ENCODE measurements at places on chromosomes 5 and 9.

GRCh38 chr5:171205375-171205774 lies 103.7 kb upstream of the TLX3 start:
- DNase-seq, result no peak

- no peak for DNase-seq
These were observed 91.5 kb upstream of the CDH9 start for GRCh38 chr5:27129926-27130325.

DNA sequence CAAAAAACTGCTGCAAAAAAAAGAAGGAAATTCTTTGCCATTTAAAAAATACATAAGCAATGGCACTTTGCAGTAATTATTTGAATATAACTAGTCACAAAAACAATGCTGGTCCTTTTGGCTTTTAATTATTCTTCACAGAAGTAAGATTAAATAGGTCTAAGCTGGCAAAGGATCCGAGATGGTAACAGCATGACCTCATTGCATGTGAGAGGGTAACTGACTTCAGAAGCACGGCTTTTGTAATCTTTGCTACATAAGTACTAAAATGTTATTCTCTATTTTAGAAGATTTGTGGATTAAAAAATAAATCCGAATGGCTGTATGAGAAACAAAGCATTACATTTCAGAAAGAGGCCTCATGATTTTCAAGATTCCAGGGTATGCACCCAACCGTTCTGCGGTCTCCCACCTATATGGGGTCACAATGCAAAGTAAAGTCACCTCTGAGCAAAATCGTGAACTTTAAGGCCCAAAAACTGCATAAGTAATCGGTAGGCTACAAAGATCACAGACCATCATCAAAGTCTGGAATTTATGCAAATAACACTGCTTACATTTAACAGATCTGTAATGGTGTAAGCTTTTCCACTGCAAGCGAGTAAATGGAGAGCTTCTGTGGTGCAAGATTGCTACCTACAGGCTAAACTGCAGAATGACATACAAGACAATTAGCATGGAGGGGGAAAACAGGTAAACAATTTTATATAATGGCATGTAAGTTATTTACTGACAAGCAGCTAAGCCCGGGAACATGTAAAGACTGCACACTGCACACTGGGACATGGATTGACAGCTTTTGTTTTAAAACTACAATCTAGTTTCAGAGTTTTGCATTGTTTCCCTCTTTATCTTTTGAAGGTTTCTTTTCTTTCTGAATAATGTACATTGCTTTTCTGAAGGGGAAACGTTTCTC lies 231.6 kb downstream of the SLF1 start:
- DNase-seq, result no peak

DNA sequence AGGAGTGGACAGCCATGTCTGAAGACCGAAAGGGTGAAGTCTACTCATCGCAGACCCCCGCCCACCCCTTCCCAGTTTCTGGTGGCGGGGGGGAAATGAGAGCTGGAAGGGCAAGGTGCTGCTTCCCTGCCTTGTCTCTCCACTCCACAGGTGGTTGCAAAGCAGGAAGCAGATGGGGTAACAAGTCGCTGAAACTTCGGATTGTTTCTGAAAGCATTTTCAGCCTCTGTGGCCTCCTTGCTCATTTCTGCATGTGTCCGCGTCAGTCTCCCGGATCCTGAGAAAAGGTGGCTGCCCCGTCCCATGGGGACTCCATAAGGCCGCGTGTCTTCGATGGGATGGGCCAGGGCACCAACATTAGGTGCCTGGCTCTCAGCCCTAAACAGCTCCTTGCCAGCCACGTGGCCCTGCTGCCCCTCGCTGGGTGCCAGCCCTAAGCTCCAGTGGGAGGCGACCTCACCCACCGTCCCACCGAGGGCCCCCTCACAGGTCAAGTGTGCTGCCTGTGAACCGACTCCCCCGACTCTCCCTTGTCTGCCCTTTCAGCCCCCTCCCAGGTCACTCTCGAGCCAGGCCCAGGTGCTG lies 971 bp downstream of the PHYKPL start:
- no peak for DNase-seq

DNA sequence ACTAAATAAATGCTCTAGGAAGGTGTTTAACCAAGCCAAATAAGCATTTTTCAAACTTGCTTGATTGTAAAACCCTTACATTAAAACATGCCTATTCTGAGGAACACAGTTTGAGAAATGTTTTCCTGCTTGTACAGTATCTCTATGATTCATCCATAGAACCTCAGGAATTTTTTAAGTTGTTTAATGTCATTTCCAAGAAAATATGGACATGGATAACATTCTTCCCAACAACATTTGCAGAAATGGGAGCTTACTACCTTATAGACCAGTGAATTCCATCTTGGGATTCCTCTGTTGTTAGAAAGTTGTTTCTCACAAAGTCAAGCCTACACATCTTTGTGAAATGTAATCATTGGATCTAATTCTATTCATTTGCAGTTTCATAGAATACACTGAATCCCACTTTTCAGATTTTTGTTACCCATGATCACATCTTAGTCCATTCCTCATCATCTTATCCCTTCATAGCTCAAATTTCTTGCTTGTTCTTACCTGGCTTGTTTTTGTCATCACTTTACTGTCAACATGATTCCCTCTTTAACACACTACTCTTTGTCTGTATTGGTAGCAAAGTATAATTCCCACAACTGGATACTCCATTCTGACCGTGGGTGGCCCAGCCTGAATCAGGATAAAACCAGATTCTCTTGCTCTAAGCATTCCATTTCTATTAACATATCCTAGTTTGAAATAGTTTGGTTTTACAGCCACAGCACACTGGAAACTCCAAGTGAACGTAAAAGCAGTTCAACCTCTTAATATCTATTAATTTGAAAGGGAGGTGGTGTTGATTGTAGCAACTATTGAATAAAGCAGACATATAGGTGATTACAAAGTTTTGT lies 49.4 kb upstream of the PAPPA start:
- no peak for DNase-seq

GRCh38 chr5:176381423-176381822 lies 7.0 kb downstream of the NOP16 start:
- DNase-seq, result no peak

- no peak for DNase-seq
These were observed 24.2 kb upstream of the HAPLN1 start for GRCh38 chr5:83744821-83745220.

DNA sequence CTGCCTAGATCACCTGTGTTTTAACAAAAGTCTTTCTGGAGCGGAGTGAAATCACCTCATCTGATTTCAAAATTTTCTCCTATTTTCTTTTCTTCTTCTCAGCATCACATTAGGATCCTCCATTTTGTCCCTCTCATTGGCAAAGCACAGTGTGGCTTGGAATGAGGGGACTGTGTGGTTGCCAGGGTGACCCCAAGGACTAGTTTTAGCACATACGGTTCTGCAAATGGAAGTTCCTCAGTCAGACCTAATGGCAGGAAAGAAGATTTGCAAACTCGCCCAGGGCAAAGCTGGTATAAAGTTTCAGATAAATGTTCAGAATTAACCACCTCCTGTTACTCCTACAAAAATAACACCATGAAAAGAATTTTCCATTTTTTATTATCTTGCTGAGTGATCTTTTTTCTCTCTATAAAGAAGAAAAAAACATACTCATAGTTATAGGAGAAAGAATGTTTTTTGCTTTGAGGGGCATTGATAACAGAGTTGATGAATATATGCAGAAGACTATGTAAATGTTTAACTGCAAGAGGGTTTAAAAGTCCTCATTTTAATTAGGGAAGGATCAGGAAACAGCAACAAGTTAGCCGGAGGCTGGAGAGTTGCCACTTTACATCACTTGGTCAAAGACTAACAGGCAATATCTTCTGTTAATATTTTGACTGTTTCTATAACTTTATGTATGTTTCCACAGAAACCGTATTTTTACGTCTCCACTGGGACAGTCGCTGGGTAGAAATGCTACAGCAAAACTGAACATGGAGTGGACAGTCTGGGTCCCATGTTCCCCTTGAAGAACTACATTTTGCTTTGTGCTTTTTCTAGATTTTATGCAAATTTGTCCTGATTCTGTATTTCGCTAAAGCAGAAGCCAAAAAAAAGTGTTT lies 257.8 kb downstream of the NR2F1-AS1 start:
- DNase-seq, result no peak

GRCh38 chr5:139611703-139612584 lies 36.2 kb upstream of the CXXC5 start:
- no peak for DNase-seq

GRCh38 chr5:35052838-35053237 lies 5.1 kb upstream of the AGXT2 start:
- no peak for DNase-seq

GRCh38 chr5:80069918-80070318 lies 34.8 kb downstream of the THBS4 start:
- no peak for DNase-seq

DNA sequence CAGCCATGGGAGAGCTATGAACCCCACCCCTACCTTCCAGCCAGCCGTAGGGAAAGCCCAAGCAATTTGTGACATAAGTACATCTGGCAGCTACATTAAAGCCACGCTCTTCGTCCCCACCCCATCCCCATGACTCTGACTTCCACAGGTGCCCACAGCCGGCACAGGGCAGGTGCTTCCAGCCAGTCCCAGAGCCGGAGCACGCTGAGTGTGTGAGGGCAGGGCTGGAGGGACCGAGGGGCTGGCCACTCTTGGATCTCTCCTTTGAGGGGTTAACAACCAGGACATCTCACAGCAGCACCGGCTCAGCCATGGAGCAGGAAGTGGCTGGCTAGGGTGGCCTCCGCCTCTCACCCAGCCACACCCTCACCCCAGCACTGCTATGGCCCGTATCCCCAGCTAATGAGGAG lies 2.4 kb upstream of the FAM78A start:
- no peak for DNase-seq

GRCh38 chr5:96335873-96336272 lies 97.2 kb downstream of the PCSK1 start:
- DNase-seq, result no peak

DNA sequence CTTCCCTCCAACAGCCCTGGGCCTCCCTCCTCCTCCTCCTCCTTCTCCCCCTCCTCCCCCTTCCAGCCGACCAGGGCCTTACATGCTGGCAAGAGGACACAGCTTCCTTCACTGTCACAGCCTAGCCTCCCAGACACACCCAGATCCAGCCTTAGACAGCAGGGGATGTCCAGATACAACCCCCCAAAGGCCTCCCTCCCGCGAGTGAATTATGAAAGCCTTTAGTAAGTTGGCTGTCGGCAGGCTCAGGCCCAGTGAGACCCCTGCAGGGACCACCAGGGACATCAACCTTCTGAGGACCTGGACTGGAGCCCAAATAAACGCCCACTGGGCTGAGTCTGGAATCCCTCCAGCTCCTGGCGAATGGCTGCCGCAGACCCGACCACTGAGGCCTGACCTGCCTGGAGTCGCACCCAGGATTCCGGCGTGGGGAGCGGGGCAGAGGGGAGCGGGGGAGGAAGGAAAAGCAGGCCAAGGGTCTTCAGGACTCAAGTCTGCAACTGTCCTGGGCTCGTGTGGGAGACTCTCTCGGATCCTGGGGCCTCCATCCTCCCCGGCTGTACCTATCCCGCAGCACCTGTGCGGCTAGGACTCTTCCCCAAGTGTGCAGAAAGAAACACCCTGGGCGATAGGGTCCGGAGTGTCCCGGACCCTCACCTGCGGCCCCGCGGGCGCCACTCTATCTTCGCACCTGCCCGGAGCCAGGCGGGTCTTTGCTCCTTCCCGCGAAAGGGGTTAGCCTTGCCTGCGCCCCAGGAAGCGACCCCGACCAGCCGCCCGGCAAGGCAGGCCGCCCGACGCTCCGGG lies 705 bp downstream of the SEPTIN8 start:
- DNase-seq, result no peak

- DNase-seq, result no peak
These were observed 230.1 kb downstream of the PBX3 start for GRCh38 chr9:125977223-125977622.

DNA sequence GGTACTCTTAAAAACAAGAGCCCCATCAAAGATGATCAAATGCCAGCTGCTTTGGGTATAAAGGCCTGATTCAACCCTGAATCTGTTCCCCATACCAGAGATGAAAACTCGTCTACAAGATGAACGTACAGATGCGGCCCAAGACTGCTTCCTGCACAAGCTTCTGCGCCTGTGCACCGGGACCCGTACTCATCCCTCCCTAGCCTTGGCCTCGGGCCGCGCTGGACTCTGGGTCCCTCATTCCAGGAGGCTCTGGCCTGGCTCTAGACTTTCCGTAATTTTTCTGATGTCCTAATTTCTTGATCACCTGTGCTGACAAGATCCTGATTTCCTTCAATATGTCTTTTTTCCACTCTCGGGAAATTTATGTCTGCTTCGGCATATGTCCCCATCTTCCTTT lies 612.3 kb downstream of the BNC2 start:
- DNase-seq, result no peak

DNA sequence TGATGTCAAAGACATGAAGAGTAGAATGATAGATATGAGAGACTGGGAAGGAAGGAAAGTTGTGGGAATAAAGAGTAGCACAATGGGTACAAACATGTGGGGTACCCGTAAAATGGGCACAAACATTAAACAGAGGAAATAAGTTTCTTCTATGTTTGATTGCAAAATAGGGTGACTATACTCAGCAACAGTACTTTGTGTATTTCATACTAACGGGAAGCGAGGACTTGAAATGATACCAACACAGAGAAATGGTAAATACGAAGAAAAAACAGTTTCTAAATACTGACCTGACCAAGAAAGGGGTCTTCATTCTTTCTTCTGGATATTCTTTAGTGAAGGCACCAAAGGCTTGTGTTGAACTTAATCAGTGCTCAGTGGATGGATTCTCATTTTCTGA lies 31.1 kb downstream of the ATP6V0E1 start:
- DNase-seq, result no peak

DNA sequence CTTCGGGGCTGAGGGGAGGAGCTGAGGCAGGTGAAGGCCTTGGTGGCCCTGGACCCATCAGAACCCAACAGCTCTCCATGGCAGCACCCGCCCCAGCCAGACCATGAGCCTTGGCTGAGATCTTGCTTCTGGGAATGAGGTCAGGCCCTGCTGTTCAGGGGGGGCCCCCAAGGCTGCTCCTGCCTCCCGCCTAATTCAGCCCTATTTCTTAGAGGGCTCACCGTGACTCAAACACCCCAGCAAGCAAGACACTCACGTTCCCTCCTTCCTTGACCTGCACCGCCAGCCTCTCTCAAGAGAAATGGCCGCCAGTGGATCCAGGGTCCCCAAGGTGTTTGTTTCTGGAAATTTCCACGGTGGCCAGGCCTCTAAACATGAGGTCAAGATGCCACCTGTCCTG lies 61.4 kb upstream of the PPP1R26 start:
- no peak for DNase-seq

DNA sequence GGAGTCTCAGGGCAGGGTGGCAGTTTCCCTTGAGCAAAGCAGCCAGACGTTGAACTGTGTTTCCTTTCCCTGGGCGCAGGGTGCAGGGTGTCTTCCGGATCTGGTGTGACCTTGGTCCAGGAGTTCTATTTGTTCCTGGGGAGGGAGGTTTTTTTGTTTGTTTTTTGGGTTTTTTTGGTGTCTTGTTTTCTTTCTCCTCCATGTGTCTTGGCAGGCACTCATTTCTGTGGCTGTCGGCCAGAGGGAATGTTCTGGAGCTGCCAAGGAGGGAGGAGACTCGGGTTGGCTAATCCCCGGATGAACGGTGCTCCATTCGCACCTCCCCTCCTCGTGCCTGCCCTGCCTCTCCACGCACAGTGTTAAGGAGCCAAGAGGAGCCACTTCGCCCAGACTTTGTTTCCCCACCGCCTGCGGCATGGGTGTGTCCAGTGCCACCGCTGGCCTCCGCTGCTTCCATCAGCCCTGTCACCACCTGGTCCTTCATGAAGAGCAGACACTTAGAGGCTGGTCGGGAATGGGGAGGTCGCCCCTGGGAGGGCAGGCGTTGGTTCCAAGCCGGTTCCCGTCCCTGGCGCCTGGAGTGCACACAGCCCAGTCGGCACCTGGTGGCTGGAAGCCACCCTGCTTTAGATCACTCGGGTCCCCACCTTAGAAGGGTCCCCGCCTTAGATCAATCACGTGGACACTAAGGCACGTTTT lies 3.5 kb upstream of the PHYHD1 start:
- DNase-seq, result no peak

GRCh38 chr9:115495052-115495635 lies 377.2 kb upstream of the TNC start:
- no peak for DNase-seq
